ENCODE measurements at places on chromosomes 5 and 9.

GRCh38 chr9:99964336-99964735, 57.9 kb downstream of the STX17 start:
- DNase-seq, result no peak

GRCh38 chr5:125402787-125403186, 656.3 kb upstream of the ZNF608 start:
- DNase-seq, result no peak

DNA sequence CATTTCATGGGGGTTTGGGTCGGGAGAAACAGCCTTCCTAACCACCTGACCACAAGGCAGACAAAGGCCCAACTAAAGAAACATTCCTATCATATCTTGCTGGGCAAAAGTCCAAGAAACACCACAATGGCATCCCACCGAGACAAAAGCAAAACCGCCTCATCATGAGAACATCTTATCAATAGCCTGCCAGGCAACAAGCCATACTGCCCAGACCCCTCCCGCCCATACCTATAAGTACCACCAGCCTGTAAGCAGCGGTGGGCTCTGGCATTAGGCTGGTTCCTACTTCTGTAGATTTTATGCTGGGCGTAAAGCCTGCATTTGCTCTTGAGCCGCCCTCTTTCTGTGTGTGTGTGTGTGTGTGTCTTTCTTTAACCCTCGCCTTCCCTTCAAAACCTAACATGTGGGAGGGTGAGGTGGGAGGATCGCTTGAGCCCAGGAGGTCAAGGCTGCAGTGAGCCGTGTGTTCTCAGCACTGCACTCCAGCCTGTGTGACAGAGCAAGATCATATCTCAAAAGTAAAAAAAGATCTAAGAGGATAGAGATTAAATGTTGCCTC, 56.9 kb downstream of the PDE6A start:
- DNase-seq, result no peak

DNA sequence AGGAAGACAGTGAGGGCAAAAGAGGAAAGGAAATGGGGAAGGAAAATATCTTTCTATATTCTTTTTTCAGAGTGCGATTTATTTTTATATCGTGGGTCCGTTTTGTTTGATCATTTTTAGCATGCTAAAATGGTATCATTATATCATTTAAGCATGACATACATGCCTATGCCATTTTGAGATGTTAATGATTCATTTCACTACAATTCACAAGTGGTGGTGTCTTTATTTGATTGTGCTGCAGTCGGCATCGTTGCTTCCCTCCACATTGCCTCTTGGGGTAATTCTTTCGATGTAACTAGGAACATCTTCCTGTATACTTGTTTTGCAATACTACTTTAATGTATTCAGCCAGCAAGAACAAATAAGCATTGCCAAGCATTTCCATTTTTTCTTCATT, 145.2 kb downstream of the CFAP90 start:
- no peak for DNase-seq

DNA sequence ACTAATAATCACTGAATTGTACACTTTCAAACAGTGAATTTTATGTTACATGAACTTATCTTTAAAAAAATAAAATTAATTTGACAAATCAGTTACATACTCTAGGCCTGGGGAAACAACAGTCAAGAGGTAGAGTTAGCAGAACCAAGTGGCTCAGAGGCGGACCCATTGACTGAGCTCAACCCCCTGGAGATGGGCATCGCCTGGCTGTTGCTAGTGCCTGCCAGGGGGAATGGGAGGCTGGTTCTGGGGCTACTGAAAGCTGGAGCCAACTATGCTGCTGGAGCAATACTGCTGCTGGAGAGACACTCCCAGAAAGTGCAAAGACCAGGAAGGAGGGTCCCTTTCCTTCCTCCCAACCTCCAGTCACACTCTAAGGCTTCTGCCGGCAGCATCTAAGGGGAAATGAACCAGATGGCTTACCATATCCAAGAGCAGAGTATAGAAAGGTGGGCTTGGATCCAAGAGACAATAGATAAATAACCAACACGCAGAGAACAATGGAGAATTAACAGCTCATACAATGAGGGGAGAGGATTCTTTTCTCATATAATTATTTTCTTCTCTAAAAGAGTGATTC, 40.3 kb upstream of the ANKRD55 start:
- DNase-seq, result no peak

DNA sequence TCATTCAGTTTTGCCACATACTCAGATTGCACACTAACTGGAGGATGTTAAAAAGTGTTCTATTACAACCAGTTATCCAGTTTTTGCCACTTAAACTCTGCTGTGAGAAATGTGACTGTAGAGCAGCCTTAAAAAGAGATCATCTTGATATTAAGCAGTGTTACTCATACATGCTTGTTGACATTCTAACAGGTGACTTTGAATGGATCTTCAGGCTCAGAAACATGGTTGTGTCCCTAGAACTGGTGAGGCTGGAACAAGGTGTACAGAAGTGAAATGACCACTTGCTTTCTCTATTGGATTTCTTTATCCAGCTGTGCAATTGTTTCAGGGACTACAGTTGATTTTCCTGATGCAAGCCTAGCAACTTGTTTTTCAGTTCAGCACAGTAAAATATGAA, 166.1 kb upstream of the CCDC152 start:
- DNase-seq, result no peak

DNA sequence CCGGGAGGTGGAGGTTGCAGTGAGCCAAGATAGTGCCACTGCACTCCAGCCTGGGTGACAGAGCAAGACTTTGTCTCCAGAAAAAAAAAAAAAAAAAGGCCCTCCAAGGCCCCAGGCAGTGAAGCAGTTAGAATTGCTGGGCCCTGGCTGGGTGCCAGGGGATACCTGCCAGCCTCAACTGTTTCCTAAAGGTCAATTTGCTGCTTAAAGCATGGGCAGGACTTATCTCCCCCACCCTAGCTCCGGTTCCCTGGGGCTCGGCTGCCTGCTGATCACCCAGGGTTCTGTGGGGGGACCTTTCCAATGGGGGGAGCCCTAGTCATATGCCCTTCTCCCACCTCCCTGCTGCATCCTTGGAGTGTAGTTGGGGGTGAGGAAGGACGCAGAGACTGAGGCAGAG, 25.7 kb downstream of the NCS1 start:
- DNase-seq, result no peak

- DNase-seq, result no peak
Observed at GRCh38 chr5:119367502-119368237, 11.9 kb downstream of the TNFAIP8 start.

GRCh38 chr5:4837489-4838058, 302.6 kb upstream of the ADAMTS16 start:
- no peak for DNase-seq

- DNase-seq, result no peak
Observed at GRCh38 chr5:122584411-122585300, 190.2 kb upstream of the SNX2 start.

GRCh38 chr5:119071561-119071995, 691 bp downstream of the DMXL1 start:
- DNase-seq, result no peak

GRCh38 chr9:127987103-127987614, 6.4 kb upstream of the EEIG1 start:
- DNase-seq, result no peak

Measured in cortex of kidney (tissue), 1 donor.